Central memory CD4-positive, alpha-beta T cell (primary cell): ENCODE measurements at places on chromosomes 7 and 10.

DNA sequence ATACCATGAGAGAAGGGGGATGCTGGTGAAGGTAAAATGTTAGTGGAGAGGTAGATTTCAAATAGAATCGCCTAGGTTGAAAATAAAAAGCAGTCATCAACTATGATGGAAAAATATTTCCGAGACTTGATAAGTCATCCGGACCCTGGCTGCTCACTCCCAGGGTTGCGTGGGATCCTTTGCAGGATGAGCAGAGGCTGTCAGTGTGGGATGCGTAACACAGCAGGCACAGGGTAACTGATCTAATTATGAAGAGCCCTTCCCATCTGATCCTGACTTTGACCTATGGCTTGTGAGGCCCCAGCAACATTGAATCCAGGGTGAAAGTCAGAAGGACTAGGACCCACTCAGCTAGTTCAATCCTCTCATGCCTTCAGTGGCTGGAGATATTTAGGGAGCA lies 236.9 kb downstream of the DPP6 start:
- DNase-seq, result no peak

- no peak for DNase-seq
Measured at GRCh38 chr7:17374654-17375053, 76.2 kb downstream of the AHR start.

DNA sequence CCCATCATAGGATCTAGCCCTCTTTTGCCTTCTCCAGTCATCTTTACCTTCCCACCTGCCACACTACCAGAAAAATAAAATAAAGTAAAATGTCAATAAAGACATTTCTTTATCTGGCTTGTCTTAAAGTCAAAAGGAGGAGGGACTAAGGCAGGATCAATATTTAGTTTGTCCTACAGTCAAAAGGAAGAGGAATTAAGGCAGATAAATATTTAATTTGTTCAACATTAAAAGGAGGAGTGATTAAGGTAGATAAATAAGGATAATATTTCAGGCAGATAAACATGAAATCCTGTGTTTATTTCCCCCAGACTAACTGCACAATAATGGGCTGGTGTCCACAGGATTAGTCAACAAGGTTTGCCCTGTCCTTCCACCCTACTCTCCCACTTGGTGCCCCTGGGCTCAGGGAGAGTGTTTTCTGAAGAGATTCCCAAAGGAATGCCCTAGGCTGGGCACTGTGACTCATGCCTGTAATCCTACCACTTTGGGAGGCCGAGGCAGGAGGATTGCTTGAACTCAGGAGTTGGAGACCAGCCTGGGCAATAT lies 18.3 kb upstream of the MSMB start:
- no peak for DNase-seq

GRCh38 chr7:90841759-90842429 lies 245.8 kb downstream of the CDK14 start:
- no peak for DNase-seq

DNA sequence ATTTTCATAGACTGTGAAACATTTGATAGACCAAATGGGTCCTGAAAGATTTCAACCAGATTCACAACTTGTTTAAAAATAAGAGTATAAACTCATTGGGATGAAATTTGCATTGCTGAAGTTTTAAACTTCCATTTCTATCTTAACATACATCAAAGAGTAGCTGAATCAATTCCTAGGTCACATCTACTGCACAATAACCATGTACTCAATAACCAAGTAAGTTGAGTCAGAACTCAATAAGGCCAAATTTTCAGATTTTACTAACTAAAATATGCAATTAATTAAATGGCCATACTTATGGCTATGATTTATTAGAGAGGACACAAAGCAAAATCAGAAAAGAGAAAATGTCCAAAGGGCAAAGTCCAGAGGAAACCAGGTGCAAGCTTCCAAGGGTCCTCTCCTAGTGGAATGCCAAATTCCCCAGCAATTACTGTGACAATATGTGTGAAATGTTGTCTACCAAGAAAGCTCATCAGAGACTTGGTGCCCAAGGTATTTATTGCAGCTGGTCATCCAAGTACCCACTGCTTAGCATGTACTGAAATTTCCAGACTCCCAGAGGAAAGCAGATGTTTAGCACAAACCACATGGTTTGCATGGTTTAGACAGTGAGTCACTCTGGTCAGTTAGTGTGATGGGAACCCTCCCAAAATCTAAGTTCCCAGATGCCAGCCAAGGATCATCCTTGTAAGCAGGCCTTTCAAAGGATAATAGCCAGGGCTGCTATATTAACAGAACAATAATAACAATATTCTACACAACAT lies 238.9 kb downstream of the IPMK start:
- no peak for DNase-seq

GRCh38 chr7:15839416-15840100 lies 153.1 kb upstream of the MEOX2 start:
- no peak for DNase-seq

- no peak for DNase-seq
Measured at GRCh38 chr10:23069019-23069815, 26.2 kb upstream of the MSRB2 start.

- no peak for DNase-seq
Measured at GRCh38 chr7:57375783-57376182, 74.2 kb upstream of the ZNF716 start.

- DNase-seq, result no peak
Measured at GRCh38 chr10:130775311-130775710, 536.2 kb downstream of the TCERG1L start.

DNA sequence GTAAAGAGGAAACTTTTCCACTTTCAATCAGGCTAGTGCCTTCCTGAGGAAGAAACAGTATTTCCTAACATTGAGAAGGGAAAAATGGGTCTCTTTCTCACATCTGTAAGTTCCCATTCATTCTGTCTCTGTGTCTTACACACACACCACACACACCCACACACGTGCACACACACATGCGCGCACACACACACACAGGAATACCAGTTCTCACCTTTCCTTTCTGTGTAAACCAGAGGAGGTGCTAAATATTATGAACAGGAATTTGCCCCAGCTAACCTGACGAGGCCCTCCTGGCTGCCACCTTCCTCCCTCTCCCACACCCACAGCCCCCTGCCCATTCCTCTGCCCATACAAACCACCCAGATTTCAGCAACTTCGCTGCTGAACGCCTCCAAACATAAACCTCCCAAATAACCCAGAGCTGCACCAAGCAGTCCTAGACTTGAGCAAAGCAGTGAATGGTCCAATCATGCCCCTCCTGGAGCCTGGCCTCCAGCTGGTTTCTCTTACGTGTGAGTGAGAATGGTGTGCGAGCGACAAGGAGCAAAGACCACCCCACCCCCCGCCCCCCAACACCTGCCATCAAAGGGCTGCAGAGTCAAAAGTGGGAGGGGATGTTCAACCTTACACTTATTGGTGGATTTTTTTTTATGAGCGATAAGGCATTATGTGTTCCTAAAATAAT lies 190.5 kb downstream of the HECW1 start:
- no peak for DNase-seq

GRCh38 chr7:16954321-16954720 lies 72.5 kb upstream of the AGR3 start:
- no peak for DNase-seq

DNA sequence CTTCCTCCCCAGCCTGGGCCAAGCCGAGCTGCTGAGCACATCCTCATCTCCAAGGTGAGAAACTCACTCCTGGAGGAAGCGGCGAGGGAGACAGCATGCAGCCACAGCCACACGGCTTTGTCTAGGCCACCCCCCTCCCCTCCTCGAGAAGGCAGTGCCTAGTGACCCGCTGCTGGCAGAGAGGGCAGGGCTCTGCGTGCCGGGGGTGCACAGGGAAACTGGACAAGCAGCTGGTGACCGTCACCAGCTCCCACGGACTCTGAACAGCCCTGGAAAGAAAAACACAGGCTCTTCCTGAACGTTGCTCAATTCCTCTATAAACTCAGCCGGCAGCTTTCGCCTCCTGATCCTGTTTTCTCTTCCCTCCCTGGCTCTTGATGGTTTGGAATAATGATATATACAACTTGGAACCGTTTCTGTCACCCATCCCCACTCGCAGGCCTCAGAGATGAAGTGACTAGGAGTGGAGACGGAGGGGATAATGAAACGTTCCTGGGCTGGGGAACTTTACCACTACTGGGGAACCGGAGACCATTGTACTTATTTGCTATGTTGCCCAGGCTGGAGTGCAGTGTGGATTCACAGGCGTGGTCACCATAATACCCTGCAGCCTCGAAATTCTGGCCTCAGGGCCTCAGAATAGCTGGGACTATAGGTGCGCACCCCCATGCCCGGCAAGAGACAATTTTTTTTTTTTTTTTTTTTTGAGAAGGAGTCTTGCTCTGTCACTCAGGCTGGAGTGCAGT lies 19.3 kb downstream of the PAPOLB start:
- DNase-seq, result no peak

- DNase-seq, result no peak
Measured at GRCh38 chr7:44210107-44210506, 9.3 kb downstream of the YKT6 start.

DNA sequence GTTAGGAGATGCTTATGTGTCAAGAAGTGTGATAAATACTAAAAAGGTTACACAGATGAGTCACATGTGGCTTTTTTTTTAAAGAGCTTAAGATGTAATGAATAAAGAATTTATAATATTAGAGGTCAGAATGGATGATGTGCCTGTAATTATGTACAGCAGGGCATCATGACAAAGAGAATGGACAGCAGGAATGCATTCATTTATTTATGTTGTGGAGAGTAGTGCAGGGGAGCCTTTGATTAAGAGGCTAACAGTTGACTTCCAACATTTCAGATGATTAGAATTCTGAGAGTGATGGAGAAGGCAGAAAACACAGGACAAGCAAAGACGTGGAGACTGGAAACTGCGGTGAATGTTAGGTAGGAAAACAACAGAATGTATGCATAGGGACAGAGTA lies 691.4 kb upstream of the POM121L12 start:
- DNase-seq, result no peak

DNA sequence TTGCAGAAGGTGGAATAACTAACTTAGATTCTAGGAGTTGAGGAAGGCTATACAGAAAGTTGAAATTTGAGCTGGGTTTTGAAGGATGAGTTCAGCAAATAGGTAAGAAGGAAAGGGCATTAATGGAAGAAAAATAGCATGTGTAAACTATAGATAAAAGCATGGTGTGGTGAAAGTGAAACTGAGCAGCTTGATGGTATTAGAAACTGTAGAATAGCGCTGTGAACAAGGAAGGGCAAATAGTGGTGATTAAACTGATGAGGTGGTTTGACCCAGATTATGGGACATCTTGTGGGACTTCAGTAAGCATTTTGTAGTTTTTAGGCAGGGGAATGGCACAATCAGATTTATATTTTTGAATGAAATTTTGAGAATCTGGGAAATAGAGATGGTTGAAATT lies 90.5 kb downstream of the EXOC6 start:
- DNase-seq, result no peak

- DNase-seq, result no peak
Measured at GRCh38 chr7:15920953-15921352, 234.5 kb upstream of the MEOX2 start.
